ENCODE measurements at places on chromosomes 6 and 20. TPM values are rescaled to one million over a fixed set of nuclear protein-coding genes. Genes with fewer than 3 reads are reported as not detected.

The CTCFL gene
- 1.6 TPM for polyA plus RNA-seq

GRCh38 chr6:11659757-11660156, 118.8 kb downstream of the ADTRP start:
- no peak for DNase-seq

GRCh38 chr20:57611586-57612311, 8.5 kb downstream of the ZBP1 start:
- no peak for DNase-seq

DNA sequence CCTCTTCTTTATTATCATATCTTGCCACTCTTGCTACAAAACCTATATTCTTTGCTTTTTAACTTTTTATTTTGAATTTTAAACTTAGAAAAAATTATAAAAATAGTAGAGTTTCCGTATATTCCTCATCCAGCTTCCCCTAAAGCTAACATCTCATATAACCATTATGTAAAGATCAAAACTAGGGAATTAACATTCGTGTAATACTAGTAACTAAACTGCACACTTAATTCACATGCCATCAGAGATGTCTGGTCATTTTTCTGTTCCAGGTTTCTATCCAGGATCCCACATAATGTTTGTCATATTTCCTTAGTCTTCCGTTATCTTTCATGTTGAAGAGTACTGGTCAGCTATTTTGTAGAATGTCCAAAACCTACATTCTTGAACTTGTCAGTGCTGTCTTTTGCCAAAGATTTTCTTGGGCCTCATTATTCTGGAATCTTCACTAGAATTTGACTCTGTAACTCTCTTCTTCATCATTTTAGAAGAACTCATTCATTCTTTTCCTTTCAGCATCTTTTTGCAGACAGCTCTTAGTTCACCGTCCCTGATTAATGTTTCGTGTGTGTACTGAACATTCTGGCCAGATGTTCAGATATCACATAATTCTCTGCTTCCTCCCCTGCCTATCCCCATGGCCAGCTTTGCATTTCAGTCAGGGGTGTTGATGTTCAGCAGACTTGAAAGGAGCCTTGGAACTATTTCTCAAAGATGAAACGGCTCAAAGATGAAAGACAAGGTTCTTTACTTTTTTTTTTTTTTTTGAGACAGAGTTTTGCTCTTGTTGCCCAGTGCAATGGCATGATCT, 9.4 kb downstream of the CTNNBL1 start:
- no peak for DNase-seq

GRCh38 chr6:111487661-111488060, 4.6 kb upstream of the REV3L start:
- no peak for DNase-seq

The EEF1A2 gene
- polyA plus RNA-seq, result 1.5 TPM

DNA sequence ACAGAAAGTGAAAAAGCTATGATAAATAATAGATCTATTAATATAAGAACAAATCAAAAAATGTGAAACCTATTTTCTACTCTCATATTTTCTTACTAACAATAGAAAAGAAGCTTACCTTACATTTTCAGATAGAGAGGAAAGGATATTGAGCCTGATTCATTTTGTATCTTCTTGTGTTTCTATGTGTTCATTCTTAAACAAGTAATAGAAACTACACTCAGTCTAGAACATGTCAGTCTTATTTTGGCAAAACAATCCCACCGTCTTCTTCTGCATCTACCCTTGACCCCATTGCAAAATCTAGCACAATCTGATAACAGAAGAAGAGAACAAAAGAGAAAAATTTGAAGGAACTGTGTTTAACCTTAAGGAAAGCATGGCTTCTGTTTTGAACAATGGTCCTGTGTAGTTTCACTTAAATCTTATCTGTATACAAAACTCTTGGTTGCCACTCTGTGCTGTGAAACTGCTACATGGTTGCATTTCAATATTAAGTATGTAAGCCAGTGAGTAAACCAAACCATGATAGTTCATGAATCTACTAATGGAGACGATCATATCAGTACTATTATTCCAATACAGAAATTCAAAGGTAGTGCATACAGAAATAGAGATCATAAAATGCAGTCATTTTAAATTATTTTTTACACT, 69.5 kb upstream of the LGSN start:
- DNase-seq, result no peak

- no peak for DNase-seq
Observed at GRCh38 chr6:34723203-34723602, 26.6 kb upstream of the ILRUN start.

The CD109 gene
- 15.5 TPM for polyA plus RNA-seq

DNA sequence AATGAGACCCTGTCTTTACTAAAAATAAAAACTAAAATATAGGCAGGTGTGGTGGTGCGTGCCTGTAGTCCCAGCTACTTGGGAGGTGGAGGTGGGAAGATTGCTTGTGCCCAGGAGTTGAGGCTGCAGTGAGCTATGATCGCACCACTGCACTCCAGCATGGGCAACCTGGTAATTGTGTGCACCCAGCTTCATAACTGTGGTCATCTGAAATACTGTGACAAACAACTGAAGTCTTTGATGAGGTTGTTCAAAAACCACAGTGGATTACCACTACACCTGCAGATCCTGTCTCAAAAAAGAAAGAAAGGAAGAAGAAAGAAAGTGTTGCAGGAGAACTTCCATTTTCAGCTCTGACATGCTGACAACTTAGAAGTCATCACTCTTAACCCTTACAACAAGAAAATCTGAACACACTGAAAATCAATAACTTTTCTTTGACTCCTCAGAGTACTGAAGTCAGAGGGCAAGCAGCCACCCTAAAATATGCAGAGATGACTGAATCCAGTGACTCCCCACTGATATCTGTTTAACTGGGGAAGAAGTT, 13.8 kb upstream of the ZBP1 start:
- no peak for DNase-seq

The CFAP61 gene
- 3.9 TPM for polyA plus RNA-seq

GRCh38 chr20:40203032-40203431, 486.0 kb downstream of the MAFB start:
- DNase-seq, result no peak

The CYP21A2 gene
- 1.4 TPM for polyA plus RNA-seq

DNA sequence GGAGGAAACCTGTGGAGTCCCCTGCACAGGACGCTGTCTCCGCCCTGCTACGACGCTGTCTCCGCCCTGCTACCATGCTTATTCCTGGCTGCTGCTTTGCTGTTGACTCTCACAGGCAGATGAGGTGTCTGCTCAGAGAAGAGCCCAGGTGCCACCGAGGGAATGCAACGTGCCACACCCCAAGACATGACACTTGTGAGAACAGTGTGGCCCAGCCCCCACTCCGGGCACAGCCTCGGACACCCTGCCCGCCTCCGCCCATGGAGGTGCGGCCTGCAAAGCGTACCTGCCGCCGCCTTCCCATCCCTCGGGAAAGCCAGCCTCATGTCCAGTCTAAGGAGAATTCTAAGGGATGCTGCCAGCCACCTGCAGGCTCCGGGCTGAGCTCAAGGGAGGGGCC, 15.6 kb upstream of the MRGBP start:
- DNase-seq, result no peak

The SERINC1 gene
- polyA plus RNA-seq, result 227 TPM

DNA sequence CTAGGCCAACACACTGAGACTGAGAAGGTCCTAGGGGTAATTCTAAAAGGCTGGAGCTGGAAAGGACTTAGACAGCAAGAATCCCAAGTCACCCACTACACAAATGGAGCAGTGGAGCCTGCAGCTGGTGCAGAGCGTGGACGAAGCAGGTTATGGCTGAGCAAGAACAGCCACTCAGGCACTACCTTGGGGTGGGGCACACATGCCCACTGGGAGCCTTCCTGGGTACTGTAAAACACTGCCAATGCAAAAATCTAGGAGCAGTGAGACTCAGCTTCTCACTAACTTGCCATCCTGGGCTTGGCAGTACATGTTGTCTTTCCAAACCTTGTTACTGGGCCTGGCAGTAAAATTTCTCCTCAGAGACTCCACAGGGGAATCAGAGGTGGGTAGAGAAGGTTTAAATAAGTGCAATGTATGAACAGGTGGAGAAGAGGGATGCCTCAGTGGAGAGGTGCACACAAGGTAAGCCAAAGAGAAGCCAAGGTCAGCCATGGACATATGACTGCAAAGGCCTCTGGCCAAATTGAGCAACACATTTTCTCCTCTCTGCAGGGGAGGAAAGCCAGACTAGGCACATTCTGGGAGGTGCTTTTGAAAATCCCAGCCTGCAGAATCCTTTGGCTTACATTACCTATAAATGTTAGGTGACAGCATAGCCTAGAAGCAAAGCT, 105.6 kb downstream of the TNFRSF21 start:
- no peak for DNase-seq

DNA sequence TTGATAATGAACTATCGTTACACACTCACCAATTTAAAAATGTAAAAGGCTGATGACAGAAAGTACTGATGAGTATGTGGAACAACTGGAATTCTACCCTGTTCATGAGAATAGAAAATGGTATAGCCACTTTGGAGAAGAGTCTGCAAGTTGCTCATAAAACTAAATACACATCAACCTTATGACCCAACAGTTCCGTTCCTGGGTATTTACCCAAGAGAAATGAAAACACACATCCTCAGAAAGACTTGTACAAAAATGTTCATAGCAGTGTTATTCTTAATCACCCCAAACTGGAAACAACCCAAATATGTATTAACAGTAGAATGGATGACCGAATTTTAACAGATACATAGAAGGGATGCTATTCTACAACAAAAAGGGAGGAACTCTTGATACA, 145.7 kb upstream of the LRFN2 start:
- DNase-seq, result no peak

DNA sequence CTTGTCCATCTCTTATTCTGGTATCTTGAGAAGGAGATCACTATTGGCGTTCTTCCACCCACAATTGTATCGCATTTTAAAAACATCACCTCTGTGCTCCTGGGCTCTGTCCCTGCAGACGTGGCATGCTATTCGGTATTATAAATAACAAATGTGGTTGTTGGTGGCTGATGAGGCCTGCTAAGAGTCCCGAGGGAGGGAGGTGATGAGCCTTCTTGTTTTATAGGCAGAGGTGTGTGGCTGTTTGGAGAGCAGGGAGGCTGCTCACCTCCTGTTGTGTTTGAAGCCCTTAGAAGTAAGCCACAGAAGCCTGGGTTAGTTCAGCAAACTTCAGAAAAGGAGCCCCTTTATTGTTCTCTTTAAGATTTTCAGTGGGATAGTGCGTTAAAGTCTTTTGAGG, 15.6 kb downstream of the MANBAL start:
- DNase-seq, result no peak

The ULBP3 gene
- 8.1 TPM for polyA plus RNA-seq

The KCNQ2 gene
- polyA plus RNA-seq, result 6.5 TPM

GRCh38 chr6:23647045-23647444, 479.0 kb upstream of the NRSN1 start:
- DNase-seq, result no peak

The ARFGEF3 gene
- polyA plus RNA-seq, result 6.1 TPM

GRCh38 chr6:73566954-73567591, 46.2 kb upstream of the EEF1A1 start:
- no peak for DNase-seq

- no peak for DNase-seq
Observed at GRCh38 chr6:97292671-97293070, 9.7 kb upstream of the MMS22L start.

DNA sequence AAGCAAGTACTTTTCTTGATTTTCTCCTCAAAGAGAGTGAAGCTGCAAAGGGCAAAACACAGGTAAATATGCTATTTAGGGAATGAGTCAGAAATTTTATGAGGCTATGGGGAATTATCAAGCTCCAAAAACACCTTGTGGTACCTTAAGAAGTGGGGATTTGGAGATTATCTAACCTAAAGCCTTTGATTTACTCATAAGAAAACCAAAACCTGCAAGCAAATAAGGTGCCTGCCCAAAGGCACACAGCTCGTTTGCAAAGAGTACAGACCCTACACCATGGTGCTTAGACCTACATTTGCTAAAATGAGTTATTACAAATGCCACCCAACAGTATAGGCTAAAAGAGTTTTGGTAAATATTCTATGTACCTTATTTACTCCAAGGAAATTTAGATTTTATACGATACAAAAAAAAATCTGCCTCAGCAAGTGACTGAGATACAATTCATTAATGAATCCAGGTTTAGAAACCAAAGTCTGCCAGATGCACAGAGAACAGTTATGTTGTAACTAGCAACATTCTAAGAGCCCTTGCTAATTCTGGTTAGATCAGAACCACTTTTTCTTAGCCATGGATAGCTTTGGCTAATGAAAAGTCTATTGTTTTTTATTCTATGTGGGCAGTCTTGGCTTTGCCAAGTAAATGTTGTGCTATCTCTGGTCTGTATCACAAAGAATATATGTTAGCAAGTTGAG, 101.5 kb downstream of the KHDC1L start:
- DNase-seq, result no peak

The LIN28B gene
- 0.38 TPM for polyA plus RNA-seq

DNA sequence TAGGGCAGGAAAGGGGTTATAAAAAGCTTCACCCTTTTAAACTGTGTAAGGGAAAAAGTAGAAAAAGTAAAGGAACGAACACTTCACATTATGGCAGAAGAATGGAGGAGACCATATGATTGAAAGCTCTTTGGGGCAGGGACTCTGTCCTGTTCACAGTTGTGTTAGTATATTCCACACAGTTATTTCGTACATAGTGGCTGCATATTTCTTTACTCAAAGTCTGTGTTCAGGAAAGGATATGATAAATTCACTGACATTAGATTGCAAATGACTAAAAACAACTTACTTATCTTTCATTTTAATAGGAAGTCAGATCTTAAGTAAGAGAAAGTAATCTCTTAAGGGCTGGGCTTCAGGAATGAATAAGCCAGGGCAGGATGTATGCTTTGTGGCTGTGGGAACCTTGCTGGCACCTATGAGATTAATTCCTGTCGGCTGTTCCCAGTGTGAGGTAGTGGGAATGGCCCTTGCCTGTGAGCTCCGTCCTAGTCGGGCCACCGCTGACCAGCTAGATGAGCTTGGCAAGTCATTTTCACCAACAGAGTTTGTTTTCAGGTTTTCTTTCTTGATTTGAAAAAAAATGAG, 11.2 kb downstream of the PPP1R14C start:
- DNase-seq, result no peak

The SLC26A8 gene
- 0.46 TPM for polyA plus RNA-seq

DNA sequence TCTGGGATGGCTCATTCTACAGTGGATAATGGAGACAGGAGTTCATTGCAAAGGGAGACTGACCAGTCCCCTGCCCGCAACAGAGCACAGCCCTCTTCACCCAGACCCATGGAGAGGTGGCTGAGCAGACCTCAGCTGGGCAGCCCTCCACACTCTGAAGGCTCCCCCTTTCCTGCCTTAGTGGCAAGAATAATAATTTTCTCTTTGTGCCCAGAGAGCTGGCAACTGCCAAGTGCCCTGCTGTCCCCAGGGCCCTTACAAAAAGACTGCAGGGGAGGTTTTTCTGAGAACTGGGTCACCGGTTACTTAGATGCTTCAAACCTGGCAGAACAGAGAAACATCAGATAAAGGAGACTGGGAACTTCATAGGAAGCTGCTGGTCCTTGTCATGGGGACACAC, 35.4 kb upstream of the ZNFX1 start:
- DNase-seq, result no peak

GRCh38 chr6:102068349-102068929, 674.9 kb downstream of the GRIK2 start:
- DNase-seq, result no peak

DNA sequence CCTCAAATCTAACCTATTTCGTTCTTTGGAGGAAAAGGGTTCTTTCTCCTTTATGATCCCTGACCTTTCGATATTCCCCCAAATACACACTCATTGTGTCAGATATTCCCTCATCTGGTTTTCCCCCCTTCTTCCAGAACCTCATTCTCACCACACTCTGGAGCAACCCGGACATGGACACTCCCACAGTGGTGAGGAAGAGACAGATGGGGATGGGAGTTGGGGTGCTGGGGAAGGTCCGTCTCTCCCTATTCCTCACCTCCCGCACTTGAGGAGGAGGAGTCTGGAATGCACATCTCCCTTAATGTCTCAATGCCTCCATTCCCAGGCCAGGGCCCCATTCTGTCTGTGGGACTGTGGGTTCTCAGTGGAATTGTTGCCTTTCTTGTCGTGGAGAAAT, 1.3 kb downstream of the SLC39A7 start:
- DNase-seq, result no peak

All from left renal cortex interstitium (tissue), 4 donors.